ENCODE measurements at places on chromosomes 2 and 18.
A peak's percentile ranks its signal among the peaks of the same experiment; 100 is the strongest.

DNA sequence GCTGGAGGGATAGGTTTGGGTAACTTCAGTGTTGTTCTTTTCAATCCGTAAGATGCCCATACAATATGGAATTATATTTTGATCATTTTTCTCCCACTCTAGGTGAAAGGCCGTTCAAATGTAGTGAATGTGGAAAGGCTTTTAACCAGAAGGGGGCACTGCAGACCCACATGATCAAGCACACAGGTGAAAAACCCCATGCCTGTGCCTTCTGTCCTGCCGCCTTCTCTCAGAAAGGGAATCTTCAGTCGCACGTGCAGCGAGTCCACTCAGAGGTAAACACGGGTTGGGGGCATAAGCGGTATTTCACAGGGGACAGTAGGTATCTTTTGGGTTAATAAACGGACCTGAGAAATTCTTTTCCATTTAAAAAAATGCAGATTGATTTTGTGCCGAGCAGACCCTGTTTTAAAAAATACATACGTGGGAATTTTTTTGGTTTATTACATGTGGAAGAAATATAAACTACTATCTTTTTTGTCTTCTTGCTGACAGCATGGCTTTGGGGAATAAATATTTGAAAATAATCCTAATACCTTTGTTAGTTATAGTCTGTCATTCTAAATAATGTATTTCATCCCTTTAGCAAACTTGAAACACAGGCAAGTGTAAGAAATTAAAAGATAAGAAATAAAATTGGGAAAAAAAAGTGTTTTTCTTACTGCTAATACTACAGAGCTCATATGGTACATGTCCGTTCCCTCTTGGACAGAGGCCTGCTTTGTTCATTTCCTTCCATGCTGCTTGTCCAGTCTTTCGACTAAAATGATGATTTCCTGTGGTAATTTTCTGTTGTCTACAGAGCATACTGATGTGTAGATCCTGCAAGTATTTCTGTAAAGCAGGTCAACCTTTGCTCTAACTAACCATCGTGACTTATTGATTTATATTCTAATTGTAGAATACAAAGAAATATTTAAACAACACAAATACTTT is 53.3 kb downstream of the ZNF236 start:
- peak; percentile 15 for DNase-seq

DNA sequence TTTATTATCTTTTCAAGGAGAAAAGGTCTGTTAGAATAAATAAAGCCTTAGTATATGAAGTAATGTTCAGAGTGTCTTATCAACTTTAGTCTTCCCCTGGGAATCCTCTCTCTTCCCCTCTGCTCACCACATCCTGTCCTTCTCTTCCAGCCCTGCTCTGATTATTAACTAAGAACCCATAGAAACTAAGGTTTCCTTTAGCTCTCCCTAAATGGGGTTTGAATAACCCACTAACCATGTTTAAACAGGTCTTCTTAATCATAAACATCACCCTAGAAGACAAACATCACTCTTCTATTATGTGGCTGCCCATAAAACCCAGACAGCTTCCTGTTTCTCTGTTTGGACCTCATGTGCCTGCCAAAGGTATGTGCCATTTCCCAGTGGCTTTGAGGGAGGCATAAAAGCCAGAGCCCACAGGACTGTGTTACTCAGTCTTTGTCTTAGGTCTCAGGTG is 50.1 kb downstream of the SLC14A1 start:
- peak; percentile 18 for DNase-seq

DNA sequence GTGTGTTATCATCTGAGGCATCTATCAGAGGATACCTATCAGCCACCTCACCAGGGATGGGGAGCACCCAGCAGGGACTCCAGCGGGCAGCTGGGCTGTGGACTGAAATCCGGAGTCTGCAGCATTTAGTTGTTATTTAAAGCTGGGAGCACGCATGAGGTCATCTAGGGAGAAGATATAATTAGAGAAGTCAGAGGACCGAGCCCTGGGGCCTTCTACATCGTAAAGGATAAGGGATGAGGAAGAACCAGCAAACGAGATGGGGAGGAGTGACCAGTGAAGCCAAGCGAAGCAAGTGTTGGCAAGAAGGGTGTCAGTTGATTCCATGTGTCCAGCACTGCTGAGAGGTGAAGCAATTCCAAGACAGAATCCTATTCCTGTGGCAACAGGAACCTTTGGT is 70.3 kb downstream of the STEAP3 start:
- no peak for DNase-seq

GRCh38 chr18:50721006-50721405 is 98.8 kb downstream of the MRO start:
- no peak for DNase-seq

DNA sequence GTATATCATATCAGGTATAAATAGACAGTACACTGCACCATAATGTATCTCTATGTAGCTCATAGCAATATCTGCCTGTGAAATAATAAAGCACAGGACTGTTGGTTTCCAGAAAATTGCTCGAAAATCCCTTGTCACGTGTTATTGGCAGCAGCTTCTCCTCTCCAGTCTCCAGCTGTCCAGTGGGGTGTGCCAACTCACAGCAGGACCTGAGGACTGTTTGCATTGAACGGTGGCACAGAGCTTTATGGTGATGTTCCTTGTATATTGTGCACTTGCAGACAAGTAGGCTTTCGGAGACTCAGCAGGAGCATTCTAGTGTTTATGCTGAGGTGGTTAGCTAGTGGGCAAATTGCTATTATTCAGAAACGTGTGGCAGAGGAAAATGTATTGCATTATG is 182.2 kb upstream of the ATP5MC3 start:
- no peak for DNase-seq

DNA sequence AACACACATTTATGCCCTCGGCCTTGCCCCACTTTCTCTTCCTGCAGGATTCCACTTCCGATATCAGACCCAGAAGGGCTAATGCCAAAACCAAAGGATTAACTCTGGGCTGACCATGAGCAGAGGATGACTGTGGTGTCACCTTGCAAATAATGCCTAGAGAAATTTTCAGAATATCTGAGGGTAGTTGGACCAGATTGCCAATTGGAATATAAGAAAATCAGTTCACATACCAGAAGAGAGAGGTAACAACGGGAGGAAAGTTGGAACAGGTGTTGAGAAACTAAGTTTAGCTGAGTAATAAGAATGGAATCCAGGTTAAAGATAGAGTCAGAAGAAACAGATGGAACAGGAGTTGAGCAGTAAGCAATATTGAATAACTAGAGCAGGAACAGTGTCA is 232.7 kb upstream of the UBE2E3 start:
- DNase-seq = no peak

- DNase-seq = no peak
These were observed 113.6 kb upstream of the MGAT5 start for GRCh38 chr2:134140251-134140661.

DNA sequence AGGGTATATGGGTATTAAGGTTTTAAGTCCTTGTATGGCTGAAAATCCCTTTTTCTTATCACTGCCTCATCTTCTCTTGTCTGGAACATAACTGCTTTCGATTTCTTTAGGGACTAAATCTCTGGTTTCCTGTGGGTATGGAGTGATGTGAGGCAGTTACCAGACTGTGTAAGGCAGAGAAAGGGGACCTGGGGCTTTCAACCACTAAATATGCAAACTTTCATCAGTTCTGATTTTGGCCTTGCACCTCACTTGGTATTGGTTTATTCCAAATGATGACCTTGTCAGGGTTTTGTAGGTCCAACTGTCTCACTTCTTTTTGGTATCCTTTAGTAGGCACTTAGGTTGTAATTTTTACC is 9.3 kb downstream of the MAP4K4 start:
- peak; percentile 66 for DNase-seq

DNA sequence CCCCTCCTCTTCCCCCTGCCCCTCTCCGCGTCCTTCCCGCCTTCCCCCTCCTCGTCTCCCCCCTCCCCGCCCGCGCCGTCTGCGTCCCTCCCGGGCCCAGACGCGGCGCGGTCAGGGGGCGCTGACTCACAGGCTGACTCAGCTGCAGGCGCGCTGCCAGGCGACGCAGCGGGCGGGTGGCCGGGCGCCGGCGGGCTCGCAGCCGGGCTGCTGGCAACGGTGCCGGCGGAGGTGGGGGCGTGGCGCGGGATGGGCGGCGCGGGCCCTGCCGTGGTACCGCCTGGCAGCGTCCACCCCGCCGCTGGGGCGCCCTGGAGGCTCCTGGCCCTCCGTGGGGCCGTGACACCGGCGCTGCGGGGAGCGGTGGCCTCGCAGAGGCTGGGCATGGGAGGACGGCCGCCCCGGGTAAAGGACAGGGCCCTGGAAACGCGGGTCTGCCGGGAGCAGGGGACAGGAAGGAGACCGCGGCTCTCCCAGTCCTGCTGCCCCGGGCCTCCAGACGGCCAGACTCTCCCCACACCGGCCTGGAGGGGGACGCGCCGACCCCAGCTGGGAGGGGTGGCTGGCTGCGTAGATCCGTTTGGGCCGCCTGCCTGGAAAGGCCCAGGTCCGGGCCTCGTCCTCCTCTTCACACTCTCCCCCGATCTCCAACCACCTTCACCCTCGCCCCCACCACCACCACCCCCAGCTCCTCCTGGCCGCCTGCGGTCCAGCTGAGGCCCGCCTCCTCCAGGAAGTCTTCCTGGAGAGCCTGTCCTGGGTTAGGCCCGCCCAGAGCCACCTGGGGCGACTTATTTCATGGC is 10.0 kb upstream of the PROC start:
- peak; percentile 87 for DNase-seq

- DNase-seq = no peak
These were observed 146.5 kb downstream of the CABLES1 start for GRCh38 chr18:23281626-23282436.

DNA sequence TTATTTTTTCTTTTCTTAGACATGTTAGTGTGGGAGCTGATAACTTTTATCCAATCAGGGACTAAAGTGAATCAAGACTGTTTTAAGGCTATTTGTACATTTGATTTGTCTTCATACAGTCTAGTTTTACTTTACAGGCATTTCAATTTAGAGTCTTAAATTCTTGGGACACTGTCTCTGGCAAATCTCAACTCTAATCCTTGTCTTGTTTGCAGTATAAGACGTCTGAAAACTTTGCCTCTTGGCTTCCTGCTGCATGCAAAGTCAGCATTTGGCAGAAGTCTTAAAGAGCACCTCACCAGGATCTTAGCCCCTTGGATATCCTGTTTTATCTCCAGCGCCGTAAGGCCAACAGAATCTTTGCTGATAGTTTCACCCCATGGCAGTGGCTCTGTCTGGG is 30.3 kb downstream of the SPOPL start:
- no peak for DNase-seq

DNA sequence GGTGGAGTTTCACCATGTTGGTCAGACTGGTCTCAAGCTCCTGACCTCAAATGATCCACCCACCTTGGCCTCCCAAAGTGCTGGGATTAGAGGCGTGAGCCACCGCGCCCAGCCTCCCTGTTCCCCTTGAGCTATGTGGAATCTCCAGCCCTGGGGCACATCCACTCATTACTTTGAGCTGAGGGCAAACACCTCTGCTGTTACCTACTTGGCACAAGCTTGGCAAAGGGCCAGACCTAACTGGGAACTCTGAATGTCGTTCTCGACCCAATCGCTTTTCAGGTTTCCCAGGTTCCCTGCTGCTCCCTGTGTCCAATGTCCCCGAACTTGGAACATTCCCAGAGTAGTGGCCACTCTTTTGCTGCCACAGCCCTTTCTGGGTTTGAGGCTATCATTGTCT is 40.6 kb downstream of the CHST10 start:
- no peak for DNase-seq

- DNase-seq = no peak
These were observed 64.0 kb upstream of the ZEB2 start for GRCh38 chr2:144583741-144584453.

- DNase-seq = no peak
These were observed 58.8 kb upstream of the SIX2 start for GRCh38 chr2:45067859-45068570.

GRCh38 chr18:24656551-24657443 is 196.4 kb downstream of the HRH4 start:
- no peak for DNase-seq

- DNase-seq = no peak
These were observed 19.8 kb upstream of the RGPD4 start for GRCh38 chr2:107806901-107807300.

- DNase-seq = no peak
These were observed 18.1 kb upstream of the E2F6 start for GRCh38 chr2:11483806-11484617.
